ENCODE measurements at places on chromosomes 16 and 17.
A peak's percentile ranks its signal among the peaks of the same experiment; 100 is the strongest.

- no peak for DNase-seq
Measured at GRCh38 chr17:39650121-39650579, 13.2 kb downstream of the STARD3 start.

DNA sequence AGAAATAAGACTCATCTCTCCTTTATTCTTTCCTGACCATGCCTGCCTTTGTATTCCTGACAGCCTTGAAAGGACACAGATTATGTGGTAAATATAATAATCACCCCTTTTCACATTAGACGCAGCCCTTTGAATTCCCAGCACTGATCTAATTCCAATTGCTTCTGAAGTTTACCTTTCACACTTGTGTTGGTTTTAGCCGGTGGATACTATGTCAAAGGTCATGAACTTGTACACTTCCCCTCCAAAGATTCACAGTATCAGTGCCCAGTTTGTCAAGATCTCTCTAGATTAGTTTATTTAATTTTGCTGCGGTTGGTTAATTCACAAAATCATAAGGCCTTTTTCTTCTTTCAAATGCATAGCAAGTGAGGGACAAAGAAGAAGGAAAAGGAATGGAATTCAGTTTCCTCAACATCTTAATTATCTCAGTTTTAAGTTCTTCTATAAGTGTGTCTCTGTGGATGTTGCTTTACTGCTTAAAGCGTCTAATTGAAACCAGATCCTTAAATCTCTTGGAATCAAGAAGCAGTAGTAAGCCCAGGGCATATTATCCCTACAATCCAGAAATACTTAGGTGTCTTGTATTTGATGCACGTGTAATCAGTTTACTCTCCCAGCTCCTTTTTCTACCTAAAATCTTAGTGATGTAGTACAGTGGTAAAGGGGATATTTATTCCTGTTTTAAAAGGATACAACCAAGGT lies 174.3 kb upstream of the TBX2 start:
- no peak for DNase-seq

GRCh38 chr17:49610883-49611584 lies 35.4 kb downstream of the NXPH3 start:
- no peak for DNase-seq

DNA sequence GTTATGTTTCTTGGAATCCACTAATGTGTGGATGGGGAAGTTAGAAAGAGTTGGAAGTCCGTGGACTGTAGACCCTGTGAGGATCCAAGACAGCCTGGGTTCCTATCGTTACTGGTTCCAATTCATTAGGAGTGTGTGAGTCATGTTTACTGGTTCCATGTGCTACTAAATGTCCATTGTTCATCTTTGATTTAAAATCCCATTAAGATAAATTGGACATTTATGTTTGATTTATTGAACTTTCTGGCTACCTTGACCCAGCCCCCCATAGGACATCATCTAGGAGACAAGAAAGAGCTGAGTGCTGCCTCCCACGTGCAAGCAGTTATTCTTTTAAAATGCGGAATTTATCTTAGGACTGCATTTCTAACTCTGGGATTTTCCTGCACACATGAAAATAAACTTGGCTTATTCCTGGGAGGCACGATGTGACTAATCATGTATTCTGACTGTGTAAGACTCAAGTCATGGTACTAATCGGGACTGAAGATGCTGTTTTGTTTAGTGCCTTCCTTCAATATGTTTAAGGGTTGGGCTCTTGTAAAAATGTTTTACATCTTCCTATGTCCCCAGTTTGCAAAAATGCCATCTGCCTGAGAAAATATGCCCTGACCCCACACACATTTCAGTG lies 53.4 kb downstream of the RGS9 start:
- DNase-seq: no peak

GRCh38 chr17:44981221-44981968 lies 13.3 kb upstream of the C1QL1 start:
- DNase-seq: no peak

GRCh38 chr17:76150712-76151622 lies 9.9 kb upstream of the FOXJ1 start:
- no peak for DNase-seq

- peak; percentile 26 for DNase-seq
Measured at GRCh38 chr17:41734139-41734948, at the start of gene HAP1. TSS of gene HAP1 (minus strand) at chr17:41734643. CDS start at chr17:41734634, 9 bp downstream.

GRCh38 chr17:58329810-58330537 lies 1.4 kb upstream of the TSPOAP1 start:
- DNase-seq: no peak

DNA sequence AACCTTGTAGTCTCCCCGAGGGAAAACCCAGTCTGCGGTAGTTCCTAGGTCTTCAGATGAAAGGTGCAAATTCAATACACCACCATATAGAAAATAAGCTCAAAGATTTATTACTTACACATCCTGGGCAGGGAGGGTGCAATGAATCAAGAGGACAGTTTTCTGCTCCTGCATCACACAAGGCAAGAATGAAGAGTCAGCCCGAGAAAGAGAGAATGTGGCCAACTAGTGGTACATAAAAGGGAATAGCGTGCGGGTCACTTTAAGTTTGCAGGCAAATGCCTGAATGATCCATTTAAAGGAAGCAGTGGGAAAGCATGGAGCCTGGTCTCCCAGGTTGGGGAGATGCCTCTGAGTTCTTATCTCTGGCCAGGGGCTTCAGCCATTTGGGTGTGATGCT lies 403.4 kb downstream of the GRIN2A start:
- no peak for DNase-seq

- DNase-seq: no peak
Measured at GRCh38 chr16:86707581-86707980, 129.2 kb downstream of the FOXL1 start.

- DNase-seq: no peak
Measured at GRCh38 chr17:16968786-16969185, 3.1 kb downstream of the TNFRSF13B start.

GRCh38 chr16:67430504-67430976 lies 381 bp upstream of the HSD11B2 start:
- peak; percentile 48 for DNase-seq

DNA sequence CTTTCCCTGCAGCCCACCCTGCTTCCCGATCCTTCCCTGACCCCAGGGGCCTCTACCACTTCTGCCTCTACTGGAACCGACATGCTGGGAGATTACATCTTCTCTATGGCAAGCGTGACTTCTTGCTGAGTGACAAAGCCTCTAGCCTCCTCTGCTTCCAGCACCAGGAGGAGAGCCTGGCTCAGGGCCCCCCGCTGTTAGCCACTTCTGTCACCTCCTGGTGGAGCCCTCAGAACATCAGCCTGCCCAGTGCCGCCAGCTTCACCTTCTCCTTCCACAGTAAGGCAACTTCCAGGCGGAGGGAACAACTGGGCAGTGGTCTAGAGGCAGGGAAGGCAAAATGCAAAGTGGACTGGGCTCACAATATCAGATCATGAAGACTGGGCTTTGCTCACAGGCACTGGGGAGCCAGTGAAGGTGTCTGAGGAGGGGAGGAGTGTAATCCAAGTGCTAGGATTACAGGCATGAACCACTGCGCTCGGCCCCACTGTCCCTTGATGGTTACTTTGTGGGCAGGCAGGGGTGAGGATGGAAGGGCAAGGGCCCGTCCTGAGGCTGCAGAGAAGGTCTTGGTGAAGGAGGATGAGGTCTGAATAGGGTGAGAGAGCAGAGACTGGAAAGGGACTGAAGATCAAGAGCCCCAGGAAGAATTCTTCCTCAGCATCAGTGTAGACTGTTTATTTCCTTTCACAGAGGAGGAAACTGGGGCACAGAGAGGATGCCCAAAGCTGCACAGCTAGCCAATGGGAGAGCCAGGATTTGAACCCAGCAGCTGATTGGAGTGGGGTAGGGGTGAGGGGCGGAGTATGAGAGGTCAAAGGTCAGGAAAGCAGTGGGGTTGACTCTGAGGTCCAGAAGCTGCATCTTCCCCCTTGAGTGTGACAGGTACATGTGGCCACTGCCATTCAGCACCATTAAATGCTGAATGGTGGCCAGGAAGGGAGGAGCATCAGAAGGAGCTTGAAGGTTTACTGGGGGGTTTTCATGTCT lies 16.5 kb upstream of the ADGRG3 start:
- no peak for DNase-seq

- DNase-seq: no peak
Measured at GRCh38 chr16:71916397-71916920, 21.1 kb downstream of the IST1 start.

GRCh38 chr17:5571281-5571680 lies 13.0 kb downstream of the NLRP1 start:
- DNase-seq: no peak

DNA sequence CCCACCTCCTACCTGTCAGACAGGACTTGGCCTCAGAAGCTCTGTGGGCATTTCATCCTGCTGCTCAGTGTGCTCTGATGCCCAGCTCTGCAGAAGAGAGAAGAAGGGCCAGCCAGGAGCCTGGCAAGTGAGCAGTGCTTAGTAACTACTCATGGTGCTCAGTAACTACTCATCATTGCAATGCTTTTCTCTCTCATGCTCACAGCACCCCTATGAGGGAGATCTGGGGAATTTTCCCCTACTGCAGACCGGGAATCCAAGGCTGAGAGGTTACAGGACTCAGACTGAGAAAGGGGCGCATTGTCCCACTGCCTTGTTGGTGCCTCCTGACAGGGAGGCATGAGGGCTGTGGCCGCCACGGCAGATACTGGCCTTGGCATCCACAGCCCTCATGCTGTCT lies 261.1 kb downstream of the C16orf95 start:
- no peak for DNase-seq

DNA sequence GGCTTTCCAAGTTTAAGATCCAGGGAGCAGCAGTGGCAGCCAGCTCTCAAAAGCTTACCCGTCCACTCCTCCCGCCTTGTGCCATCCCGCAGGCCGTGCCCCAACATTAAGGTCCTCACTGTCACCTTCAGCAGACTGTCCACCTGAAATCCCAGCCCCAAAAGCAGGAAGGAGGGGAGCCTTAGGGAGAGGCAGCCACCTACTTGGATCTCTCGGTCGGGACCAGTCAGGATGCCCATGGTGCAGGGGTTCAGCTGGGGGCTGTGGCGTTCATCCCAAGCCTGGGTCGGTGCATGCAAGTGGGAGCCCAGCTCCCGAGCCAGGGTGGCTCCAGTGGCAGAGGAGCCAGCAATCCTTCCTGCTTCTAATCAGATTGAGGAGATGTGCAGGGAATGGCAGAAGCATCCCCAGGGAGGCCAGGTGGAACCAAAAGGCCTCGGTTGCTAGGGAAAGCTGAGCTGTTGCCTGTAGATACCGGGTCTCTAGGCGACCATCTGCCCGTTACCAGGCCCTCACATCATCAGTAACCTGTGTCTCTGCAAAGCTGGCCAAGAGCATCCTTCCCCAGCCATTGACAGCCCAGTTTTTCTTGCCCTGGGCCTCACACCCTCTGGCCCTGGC lies 24.6 kb downstream of the CNGB1 start:
- DNase-seq: no peak

- DNase-seq: no peak
Measured at GRCh38 chr16:85424260-85425073, 188.7 kb upstream of the GSE1 start.

GRCh38 chr16:48999508-48999907 lies 282.1 kb downstream of the CBLN1 start:
- no peak for DNase-seq

DNA sequence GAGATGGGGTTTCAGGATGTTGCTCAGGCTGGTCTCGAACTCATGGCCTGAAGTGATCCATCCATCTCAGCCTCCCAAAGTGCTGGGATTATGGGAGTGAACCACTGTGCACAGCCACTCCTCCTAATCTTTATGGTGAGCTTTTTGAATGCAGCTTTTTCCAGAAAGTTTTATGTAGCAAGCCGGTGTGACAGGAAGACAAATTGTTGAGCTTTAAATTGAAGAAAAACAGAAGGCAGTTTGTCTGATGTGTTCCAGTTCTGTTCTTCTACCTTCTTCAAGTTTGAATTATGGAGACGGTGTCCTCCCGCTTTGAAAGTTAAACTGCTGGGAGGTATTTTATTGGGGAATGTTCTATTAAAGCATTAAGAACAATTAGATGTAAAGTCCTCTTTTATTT lies 177.1 kb downstream of the SNX29 start:
- no peak for DNase-seq

DNA sequence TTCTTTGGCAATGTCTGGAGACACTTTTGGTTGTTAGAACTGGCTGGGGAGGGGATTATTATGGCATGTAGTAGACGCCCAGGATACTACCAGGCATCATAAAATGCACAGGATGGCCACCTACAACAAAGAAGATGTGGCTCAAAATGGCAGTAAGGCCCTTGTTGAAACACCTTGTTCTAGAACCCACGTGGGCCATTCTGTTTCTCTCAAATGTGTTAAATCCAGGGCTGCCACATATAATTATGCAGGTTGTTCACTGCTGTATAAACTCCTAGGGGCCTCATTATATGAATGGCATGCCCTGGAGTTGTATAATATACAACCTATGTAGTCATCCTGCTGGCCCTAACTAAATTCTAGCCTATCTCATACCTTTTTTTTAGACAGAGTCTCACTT lies 123.5 kb upstream of the HAS3 start:
- DNase-seq: no peak

- no peak for DNase-seq
Measured at GRCh38 chr16:56101480-56101879, 89.8 kb upstream of the GNAO1 start.

DNA sequence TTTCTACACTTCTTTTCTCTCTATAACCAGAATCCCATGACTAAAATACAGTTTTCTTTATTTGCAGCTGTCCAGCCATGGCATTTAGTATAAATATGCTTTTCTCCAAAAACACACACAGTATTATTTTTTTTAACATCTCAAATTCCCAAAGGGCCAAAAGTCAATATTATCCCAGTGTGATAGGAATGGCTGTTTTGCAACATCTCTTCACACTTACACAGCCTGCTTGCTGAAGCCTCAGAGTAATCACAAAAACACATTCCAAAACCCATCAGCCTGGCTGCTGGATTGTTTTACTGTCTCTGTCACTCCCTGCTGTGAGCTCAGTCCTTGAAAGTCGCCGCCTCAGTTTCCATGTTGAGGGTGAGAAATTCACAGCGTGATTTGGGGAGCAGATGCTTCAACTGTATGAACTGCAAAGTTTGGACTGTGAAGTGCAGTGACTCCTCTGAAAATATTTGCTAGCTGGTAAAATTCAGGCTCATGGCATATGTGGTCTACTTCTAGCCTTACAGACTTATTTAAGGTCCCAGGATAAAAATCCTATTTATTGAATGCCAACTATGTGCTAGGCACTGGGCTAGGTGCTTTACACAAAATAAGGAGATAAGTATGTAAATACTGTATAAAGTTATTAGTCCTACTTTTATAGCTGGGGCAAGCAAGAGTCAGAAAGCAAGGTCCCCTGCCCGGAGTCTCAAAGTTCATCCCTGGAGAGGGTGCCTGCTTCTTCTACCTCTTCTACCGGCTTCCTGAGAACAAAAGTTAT lies 116.5 kb downstream of the SOCS1 start:
- DNase-seq: no peak

DNA sequence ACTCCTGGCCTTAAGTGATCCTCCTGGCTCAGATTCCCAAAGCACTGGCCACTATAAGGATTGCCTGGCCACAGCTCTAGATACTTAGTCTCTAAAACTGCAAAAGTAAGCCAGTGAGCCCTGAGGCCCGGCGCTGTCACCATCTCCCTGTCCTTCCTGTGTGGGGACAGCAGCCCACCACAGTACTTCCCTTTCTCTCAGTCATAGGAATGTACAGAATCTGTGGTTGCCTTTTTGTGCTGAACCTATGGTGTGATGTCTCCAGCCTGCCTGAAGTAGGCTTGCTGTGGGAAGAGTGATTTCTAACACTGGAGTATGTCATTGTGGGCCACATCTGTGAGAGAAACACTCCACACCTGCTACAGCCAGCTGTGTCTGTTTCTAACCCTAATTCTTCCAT lies 24.7 kb downstream of the NTAN1 start:
- DNase-seq: no peak

Data from stimulated activated CD4-positive, alpha-beta T cell treated with anti-CD3 and anti-CD28 coated beads, Interleukin-4, amount 100 ng/mL, for 1 hour (primary cell).